Right renal cortex interstitium (tissue), 3 donors: ENCODE measurements at places on chromosomes 7 and 10.

- DNase-seq: no peak
These were observed 610.1 kb downstream of the LRMDA start for GRCh38 chr10:76041551-76041950.

DNA sequence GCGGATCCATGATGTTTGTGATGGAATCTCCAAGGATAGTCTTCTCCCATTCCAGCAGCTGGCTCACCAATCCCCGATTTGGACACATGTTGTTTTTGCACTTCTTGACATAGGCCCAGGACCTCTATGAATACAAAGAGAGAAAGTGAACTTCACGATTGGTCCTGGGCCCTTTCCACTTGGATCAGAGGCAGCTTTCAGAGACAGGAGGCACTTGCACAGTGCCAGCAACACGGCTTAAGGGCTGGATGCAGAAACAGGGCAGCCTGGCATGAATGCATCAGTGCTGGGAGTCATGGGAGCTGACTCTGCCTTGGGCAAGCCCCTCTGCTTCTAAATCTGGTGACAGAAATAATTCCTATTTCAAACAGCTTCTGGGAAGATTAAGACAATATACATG lies 2.1 kb upstream of the TMEM120A start:
- DNase-seq: no peak

- no peak for DNase-seq
These were observed 1.8 kb downstream of the GNAI1 start for GRCh38 chr7:80136261-80137055.

GRCh38 chr10:104077663-104078151 lies 8.0 kb downstream of the COL17A1 start:
- no peak for DNase-seq

DNA sequence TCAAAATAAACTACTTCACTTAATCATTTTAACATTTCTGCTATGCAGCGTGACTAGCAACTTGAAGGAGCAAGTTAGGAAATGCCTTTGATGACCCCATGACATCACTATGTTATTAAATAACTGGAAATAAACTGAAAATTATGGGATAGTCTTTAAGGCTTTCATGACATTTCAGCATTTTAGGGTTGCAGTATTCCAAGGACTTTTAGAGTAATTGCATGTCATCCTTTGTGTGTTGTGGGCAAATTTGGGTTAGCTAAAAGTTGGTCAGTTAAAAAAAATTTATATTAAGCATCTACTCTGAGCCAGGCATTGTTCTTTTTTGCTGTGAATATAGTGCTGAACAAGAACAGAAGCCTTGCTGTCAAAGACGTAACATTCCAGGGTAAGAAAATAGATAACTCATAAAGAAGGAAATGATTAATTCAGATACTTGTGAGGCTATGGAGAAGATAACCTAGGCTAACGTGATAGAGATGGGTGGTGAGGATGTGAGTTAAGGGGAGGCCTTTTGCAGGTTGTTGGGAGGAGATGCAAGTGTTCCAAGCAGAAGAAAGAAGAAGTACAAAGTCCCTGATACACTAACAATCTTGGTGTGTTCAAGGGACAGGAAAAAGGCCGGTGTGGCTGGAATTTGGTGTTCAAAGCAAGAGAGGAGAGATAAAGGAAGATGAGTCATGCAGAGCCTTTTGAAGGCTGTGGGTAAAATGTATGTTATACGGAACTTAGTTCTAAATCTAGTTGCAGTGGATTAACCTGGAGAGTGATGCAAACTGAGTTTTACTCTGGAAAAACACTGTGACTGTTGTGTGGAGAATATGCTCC lies 610.2 kb downstream of the AUTS2 start:
- DNase-seq: no peak

GRCh38 chr10:52276986-52277385 lies 37.1 kb upstream of the DKK1 start:
- DNase-seq: no peak

- no peak for DNase-seq
These were observed 13.7 kb upstream of the MACROH2A2 start for GRCh38 chr10:70038923-70039322.

GRCh38 chr7:105345725-105346124 lies 43.0 kb downstream of the SRPK2 start:
- DNase-seq: no peak

- DNase-seq: peak; percentile 48
These were observed 3.8 kb upstream of the DDX50 start for GRCh38 chr10:68897336-68897741.

- no peak for DNase-seq
These were observed 263.6 kb downstream of the PHTF2 start for GRCh38 chr7:78062214-78062613.

GRCh38 chr10:87860156-87860795 lies 3.1 kb downstream of the KLLN start:
- DNase-seq: no peak

DNA sequence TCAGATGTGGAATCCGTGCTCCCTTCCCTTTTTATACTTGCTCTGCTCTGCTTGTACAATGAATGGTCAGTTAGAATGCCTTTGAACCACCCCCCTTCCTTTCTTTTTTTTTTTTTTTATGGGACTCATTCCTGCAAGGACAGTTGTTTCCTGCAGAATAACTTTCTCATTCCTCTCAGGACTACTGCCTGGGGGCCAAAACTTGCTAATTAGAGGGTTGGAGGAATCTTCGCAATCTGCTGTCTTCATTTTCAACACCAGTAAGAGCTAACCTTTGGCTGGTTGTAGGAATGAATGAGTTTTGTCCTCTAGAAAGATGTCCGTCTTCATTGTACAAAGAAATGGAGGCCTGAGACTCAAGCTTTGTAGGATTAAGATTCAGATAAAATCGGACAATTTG lies 868.1 kb downstream of the LRMDA start:
- no peak for DNase-seq

- DNase-seq: no peak
These were observed 557.8 kb downstream of the AUTS2 start for GRCh38 chr7:70156057-70156456.

DNA sequence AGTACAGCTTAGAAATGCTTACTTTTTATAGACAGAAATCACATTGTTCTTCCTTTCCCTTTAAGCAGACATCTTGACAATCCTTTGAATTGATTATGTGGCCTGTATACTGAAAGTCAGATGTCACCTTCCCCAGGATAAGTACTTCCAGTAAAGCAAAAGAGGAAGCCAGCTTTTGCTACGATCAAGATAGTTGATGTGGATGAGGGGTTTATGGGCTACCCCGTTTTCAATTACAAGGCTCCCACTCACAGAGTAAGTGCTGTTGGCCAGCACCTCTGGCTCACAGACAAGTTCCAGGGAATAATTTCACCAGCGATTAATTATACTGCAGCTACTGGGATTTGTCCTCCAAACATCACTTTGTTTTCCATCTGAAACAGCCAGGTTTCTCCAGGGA lies 95.1 kb upstream of the SAMD8 start:
- DNase-seq: no peak

GRCh38 chr10:125027871-125028869 lies 86.2 kb downstream of the ZRANB1 start:
- no peak for DNase-seq

GRCh38 chr10:68813559-68813958 lies 13.8 kb upstream of the STOX1 start:
- DNase-seq: no peak

GRCh38 chr7:80601999-80602398 lies 36.4 kb upstream of the CD36 start:
- no peak for DNase-seq

DNA sequence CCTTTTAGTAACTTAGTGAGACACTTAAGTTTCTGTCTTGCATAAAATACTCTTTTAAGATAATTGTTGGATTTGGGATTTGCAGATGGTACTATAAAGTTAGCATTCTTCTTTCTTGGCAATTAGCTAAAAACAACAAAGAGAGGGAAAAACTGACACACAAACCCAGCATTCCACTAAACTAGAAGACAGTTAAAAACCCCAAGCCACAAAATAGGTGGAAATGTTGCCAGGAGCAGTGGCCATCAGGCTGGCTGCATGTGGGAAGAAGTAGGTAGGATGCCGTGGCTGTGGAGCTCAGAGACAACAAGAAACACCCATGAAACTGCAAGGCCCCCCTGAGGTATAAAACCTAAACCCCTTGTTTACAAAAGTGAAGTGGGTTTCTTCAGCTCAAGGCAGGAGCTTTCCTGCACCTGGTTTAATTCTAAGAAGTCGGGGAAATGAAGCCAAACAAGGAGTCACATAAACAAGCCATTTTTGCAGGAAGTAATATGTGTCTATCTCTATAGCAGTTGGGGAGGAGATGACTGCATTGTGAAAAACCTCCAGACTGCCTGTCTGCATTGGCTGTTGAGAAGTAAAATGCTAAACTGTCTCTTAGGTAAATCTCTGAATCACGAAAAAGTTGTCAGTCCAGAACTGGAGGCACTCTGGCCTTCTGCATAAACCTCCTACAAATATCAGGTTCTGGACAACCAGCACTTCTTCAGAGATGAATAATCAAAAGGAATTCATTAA lies 9.5 kb downstream of the RAB18 start:
- DNase-seq: no peak

DNA sequence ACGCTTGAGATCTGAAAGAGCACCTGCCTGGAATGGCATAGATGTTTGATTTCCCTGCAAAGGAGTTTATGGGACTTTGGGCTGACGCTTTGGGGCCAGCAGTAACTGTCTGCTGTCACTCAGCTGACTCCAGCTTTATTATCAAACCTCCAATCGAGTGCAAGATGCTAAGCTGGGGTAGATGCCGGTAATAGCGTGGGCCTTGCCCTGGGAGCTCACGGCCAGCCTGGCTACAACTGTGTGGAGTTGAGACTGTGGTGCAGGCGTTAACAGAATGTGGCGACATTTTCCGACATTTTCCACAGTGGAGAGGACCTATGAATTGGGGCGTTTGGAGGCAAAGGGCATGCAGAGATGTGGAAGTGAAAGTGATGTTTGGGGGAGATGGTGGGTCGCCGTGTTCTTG lies 1.3 kb downstream of the CHST12 start:
- no peak for DNase-seq

GRCh38 chr10:15822131-15822530 lies 38.2 kb downstream of the MINDY3 start:
- no peak for DNase-seq

DNA sequence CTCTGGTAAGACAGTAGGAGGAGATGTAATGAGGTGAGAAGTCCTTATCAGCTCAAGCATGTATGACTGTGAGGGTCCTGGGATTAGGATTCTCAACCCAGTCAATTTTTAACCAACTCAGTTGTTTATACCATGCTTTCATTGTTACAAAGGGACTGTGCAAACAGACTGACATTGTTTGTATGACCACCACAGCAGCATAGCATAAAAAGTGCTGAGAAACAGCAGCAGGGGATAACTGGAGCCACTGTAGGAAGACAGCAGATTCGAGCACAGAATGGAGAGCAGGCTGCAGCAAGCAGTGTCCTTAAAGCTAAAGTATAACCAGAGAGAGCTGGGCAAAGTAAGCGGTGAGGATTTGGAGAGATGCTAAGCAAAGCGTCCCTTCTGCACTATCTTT lies 829.5 kb downstream of the REEP3 start:
- no peak for DNase-seq

DNA sequence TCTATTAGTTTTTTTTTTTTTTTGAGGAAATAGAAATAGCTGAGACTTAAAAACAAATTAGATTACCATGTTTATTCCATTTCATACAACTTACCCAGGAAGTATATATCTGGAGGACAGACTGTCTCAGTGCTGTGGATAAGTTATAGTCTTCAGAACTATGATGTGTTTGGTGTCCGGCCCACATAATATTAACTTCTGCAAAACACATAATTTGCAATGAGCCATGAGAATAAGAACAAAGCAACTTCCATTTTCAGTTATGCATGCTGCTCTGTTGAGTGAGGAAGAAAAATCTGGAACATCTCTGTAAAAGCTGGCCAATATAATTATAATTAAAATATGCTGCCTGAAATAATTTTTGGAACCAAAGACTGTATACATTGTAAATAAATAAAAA lies 130.9 kb downstream of the AGMO start:
- no peak for DNase-seq

- DNase-seq: no peak
These were observed 64.8 kb downstream of the AKR1B1 start for GRCh38 chr7:134394056-134394455.

DNA sequence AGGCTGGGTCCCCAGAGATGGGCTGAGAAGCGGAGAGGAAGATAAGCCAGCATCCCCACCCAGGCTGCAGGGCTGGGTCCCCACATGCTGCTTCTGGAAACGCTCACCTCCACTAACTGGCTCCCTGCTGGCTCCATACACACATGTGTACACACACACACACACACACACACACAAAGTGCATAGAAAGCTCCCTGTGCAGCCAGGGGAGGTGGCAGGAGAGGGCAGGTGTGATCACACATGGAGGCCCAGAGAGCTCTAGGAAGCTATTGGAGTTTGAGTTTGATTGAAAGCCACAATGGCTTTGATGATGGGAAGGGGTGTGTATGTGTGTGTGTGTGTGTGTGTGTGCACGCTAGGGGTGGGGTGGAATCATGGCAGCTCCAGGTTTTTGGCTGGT lies 29.3 kb downstream of the CXCL12 start:
- no peak for DNase-seq

DNA sequence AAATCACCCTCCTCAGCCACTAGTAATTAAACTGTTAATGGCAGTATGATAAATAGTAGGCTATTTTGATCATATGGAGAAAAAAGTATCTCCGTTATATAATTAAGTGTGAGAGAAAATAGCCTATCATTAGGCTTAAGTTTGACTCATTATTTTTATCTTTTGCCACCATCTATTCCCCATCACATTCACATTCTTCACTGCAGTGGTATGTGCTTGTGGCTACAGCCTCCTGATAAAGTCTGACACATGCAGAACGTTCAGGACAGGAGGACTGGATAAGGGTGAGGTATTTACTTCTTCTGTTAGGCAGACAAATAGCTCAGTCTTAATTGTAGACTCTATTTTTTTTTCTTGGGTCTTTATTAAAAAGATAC lies 5.8 kb downstream of the NEBL start:
- no peak for DNase-seq

DNA sequence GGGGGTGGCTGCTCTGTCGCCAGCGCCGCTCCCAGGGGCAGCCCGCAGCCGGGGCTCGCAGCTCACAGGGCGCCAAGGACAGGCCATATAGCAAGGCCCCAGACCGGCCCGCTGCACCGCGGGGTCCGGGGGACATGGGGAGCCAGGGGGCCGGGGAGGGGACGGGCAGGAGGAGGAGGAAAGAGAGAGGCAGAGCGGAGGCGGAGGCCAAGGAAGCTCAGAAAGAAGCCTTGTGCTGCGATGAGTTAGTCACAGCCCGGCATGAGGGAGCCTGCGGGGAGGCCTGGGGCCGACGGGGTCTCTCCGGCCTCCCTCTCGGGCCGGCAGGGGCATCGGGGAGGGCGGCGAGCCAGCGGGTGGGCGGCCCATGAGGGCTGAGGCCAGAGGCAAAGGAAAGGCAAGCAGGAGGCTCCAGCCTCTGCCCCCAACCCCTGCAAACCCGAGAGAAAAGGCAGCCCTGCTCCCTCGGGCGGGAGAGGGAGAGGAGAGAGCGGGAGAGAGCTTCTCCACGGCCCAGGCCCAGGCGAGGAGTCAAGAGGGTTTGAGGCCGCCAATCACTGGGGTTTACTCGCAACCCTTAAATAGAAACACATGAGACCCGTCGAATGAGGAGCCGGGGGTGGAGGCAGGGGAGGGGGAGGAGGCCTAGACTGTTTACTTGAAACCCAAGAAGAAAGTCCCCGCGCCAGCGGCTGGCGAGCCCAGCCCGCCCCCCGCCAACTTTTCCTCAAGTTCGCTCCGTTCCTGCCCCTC lies 167.9 kb downstream of the NEURL1 start:
- DNase-seq: peak; percentile 82
